Activated naive CD4-positive, alpha-beta T cell treated with anti-CD3 and anti-CD28 coated beads for 36 hours (primary cell): ENCODE measurements at places on chromosomes 3 and 15. TPM values are rescaled to one million over a fixed set of nuclear protein-coding genes. Genes with fewer than 3 reads are reported as not detected.

DNA sequence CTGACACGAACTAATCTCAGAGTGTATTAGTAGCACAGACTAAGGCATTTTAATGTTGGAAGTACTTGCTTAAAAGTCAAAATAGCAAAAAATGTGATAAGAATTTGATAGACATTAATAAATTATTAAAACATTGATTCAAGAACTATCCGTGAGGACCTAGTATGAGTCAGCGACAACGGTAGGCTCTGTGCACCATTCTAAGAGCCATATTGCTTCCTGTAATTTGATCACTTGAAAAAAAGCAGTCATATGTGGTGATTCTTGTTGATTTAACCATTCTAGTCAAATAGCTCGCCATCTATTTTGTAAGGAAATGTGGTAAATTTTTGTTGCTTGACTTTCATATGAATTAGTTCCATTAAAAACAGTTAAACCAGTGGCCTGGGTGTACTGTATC, 534.9 kb upstream of the ARRDC4 start:
- DNase-seq, result no peak
- H3K36me3 ChIP-seq, result no peaks in the 10 kb centered on the region
- H3K27ac ChIP-seq, result no peak overlapping the region
- H3K4me3 ChIP-seq, result no peak overlapping the region
- no peaks in the 10 kb centered on the region for H3K4me1 ChIP-seq

GRCh38 chr3:128648940-128649663, 1.5 kb downstream of the RPN1 start:
- H3K4me1 ChIP-seq, result peaks cover 33% of the 10 kb centered on the region
- DNase-seq, result no peak
- peak overlapping the region; percentile 67 for H3K27ac ChIP-seq
- peak overlapping the region; percentile 83 for H3K4me3 ChIP-seq

GRCh38 chr3:133939463-133939835, 43.8 kb upstream of the RAB6B start:
- no peak overlapping the region for H3K27ac ChIP-seq
- DNase-seq, result no peak
- no peaks in the 10 kb centered on the region for H3K36me3 ChIP-seq
- peaks cover 6% of the 10 kb centered on the region for H3K27me3 ChIP-seq
- H3K4me1 ChIP-seq, result peaks cover 10% of the 10 kb centered on the region

GRCh38 chr3:56076746-56077145, 391.5 kb downstream of the ERC2 start:
- no peaks in the 10 kb centered on the region for H3K4me1 ChIP-seq
- H3K4me3 ChIP-seq, result no peak overlapping the region
- no peaks in the 10 kb centered on the region for H3K36me3 ChIP-seq
- H3K27me3 ChIP-seq, result peaks cover 3% of the 10 kb centered on the region

- H3K27me3 ChIP-seq, result no peaks in the 10 kb centered on the region
- no peak for DNase-seq
- H3K4me3 ChIP-seq, result no peak overlapping the region
- peaks cover 35% of the 10 kb centered on the region for H3K4me1 ChIP-seq
- no peak overlapping the region for H3K27ac ChIP-seq
Observed at GRCh38 chr3:13404626-13405452, 15.3 kb downstream of the NUP210 start.

GRCh38 chr15:72306211-72306785, 13.7 kb downstream of the CELF6 start:
- H3K4me3 ChIP-seq, result no peak overlapping the region
- H3K27me3 ChIP-seq, result no peaks in the 10 kb centered on the region
- no peaks in the 10 kb centered on the region for H3K36me3 ChIP-seq
- peaks cover 4% of the 10 kb centered on the region for H3K4me1 ChIP-seq
- DNase-seq, result peak; percentile 58

DNA sequence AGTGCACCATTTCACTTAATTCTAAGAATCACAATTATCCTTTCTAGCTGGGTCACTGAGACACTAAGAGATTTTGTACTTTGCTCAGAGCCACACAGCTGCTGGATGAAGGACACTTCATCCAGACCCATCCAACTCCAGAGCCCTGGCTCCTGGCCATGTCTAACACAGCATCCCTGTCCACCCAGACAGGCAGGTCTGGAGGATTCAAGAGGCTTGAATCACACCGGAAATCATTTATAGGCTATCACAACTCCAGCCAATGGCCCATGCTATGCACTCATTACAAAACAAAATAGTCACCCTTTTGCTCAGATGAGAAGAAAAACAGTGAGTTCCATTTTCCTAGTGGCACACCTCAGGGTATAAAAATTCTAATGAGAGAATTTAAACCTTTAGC, 198.2 kb upstream of the LMCD1 start:
- no peak overlapping the region for H3K27ac ChIP-seq
- no peaks in the 10 kb centered on the region for H3K27me3 ChIP-seq
- H3K4me1 ChIP-seq, result peaks cover 5% of the 10 kb centered on the region
- no peaks in the 10 kb centered on the region for H3K36me3 ChIP-seq

DNA sequence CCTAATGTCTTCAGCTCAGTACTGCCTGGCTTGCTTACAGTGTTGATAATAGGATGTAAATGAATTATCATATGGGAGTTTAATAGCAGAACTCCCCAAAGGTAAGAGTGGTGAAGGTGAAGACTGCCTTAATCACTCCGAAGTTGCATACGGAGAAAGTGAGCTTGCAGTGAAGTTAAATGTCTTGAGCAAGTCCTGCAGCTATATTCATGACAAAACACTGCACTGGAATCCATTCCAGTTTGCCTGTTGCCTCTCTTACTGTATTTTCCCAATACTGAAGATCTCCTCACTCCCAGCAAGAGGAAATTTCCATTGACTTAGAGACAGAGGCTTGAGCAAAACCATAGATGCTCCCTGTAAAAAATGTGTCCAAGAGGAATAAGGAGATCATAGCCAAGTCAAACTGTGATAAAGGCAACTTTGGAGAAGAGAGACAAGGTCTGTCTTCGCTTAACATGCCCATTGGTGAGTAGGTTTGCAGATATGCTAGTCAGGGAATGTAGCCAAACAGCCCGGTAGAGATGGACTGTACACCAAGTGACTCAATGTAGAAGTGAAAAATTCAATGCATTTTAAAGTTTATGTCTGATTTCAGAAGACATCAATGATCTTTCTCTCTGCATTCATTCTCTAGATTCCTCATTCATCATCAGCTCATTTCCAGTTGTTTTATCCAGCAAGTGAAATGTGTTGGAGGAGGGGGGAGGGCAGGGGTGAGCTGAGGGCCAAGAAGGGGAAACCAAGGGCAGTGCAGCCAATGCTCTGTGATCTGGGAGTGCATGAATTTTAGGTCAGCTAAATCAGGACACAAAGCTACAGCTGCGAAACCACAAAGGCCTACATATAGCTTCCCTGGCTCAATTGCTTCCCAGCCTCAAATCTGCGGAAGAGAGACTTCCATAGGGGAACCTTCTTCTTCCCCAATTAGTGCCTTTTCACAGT, 667.1 kb upstream of the NR2F2 start:
- no peak overlapping the region for H3K27ac ChIP-seq
- H3K4me1 ChIP-seq, result peaks cover 2% of the 10 kb centered on the region
- no peak for DNase-seq
- peaks cover 17% of the 10 kb centered on the region for H3K27me3 ChIP-seq

- H3K27me3 ChIP-seq, result no peaks in the 10 kb centered on the region
- H3K36me3 ChIP-seq, result no peaks in the 10 kb centered on the region
- DNase-seq, result no peak
- H3K4me3 ChIP-seq, result no peak overlapping the region
- H3K4me1 ChIP-seq, result peaks cover 8% of the 10 kb centered on the region
Observed at GRCh38 chr3:93984618-93985017, 4.7 kb downstream of the ARL13B start.

GRCh38 chr15:73161546-73161945, 109.3 kb downstream of the NEO1 start:
- H3K4me3 ChIP-seq, result no peak overlapping the region
- H3K27ac ChIP-seq, result no peak overlapping the region
- H3K36me3 ChIP-seq, result peaks cover 15% of the 10 kb centered on the region
- no peaks in the 10 kb centered on the region for H3K4me1 ChIP-seq

DNA sequence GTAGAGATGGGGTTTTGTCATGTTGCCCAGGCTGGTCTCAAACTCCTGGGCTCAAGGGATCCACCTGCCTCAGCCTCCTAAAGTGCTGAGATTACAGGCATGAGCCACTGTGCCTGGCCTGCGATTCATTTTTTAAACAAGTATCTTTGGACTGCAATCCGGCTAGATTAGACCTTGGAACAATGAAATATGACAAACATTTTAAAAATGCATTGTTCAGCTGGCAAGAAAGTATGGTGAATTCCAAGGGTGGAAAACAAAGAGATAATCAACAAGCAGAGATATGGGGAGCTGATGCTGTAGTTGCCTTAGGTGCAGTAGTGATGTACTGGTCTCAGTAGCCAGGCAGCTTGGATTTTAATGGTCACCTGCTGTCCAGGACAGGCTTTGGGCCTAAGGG, 95.8 kb upstream of the GOLGA8J start:
- H3K27ac ChIP-seq, result no peak overlapping the region
- no peak for DNase-seq
- H3K36me3 ChIP-seq, result no peaks in the 10 kb centered on the region
- peaks cover 15% of the 10 kb centered on the region for H3K27me3 ChIP-seq
- no peak overlapping the region for H3K4me3 ChIP-seq
- no peaks in the 10 kb centered on the region for H3K4me1 ChIP-seq

- no peak overlapping the region for H3K27ac ChIP-seq
- no peak overlapping the region for H3K4me3 ChIP-seq
- peaks cover 8% of the 10 kb centered on the region for H3K27me3 ChIP-seq
- DNase-seq, result peak; percentile 63
- no peaks in the 10 kb centered on the region for H3K36me3 ChIP-seq
Observed at GRCh38 chr3:153768561-153769469, 352.4 kb upstream of the ARHGEF26 start.

- no peaks in the 10 kb centered on the region for H3K4me1 ChIP-seq
Observed at GRCh38 chr15:69704229-69704628, 251.6 kb downstream of the RPLP1 start.

The GRK7 gene
- not detected for total RNA-seq
